Bone marrow (tissue), 2 donors: ENCODE measurements at places on chromosomes 13 and 19.

- no peak for DNase-seq
These were observed 1.1 kb upstream of the MBNL2 start for GRCh38 chr13:97221046-97221445.

DNA sequence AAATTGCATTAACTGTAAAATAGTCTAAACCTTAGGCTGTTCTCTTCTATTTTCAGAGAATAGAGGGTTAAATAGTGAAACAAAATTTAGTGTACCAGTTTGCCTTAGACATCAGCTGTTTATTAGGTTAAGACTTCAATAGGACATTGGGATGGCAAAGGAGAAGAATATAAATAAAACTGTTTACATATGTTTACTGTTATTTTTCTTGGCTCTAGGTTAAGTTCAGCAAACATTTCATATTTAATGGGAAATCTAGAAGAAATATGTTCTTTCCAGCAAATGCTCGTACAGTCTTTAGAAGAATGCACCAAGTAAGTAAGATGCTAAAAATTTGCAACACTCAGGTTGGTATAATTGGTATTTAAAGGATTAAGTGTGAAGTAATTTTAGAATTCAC lies 76.5 kb upstream of the TEX29 start:
- no peak for DNase-seq

DNA sequence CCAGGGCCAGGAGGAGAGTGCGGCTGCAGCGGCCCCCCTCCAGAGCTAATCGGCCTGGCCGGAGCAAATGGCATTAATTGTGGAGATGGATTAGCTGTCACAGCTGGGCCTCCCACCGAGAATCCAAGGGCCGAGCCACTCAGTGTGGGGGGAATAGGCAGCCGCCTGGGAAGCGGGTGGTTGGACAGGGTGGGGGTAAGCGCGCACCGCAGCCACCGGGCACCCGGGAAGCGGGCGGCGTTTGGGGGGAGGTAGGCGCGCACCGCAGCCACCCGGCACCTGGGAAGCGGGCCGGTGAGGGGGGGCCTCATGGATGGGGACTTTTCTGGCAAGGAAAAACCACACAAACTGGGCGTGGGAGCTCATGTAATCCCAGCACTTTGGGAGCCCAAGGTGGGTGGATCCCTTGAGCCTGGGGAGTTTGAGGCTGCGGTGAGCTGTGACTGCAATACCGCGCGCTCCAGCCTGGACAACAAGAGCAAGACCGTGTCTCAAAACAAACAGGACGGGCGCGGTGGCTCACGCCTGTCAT lies 9.7 kb downstream of the R3HDM4 start:
- no peak for DNase-seq

GRCh38 chr19:42301646-42302203 lies at the start of gene PRR19:
PRR19 (plus strand) TSS chr19:42302132; CDS start chr19:42309585, 7,453 bp downstream.
- DNase-seq = no peak

DNA sequence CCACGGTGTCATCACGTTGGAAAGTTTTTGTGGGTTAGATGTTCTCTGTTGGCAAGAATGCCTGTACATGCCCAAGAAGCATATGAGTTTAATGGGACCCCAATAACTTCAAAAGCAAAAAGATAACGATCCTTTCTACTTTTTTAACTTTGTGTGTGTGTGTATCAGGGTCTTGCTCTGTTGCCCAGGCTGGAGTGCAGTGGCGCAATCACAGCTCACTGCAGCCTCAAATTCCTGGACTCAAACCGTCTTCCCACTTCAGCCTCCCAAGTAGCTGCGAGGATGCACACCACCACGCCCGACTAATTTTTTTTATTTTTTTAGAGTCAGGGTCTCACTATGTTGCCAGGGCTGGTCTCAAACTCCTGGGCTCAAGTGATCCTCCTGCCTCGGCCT lies 34.3 kb upstream of the TPM4 start:
- DNase-seq = no peak

GRCh38 chr13:68025604-68026003 lies 795.5 kb upstream of the PCDH9 start:
- DNase-seq = no peak

DNA sequence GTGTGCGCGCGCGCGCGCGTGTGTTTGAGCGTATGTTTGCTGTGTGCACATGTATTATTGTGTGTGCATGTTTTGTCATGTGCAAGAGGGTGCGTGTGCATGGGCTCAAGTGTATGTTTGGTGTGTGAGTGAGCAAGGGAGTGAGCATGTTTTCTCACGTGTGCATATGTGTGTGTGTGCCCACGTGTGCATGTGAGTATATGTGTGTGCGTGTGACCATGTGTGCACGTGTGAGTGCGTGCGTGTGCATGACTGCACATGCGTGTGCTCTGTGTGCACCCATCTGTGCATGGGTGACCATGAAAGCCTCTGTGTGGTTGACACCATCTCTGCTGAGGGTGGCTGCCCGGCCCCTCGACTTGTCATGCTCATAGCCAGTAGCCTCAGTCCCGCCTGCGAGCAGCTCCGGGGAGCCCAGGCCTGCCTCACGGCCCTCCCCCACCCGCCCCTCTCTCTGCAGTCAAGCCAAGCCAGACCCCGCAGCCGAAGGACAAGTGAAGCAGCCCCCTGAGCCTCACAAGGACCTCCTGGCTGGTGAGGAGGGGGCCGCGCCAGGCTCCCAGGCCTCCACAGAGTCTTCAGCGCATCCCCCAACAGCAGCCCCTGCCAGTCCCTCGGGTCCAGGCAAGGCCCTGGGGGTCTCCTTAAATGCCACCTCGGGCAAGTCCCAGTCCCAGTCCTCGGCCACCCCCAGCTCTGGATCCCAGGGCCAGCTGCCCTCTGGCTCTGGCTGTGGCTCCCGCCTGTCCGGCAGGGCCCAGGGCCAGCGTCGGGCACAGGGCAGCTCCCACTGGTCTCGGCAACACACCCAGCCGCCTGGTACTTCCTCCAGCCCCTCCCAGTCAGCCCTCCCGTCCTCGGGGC lies 6.0 kb downstream of the REEP6 start:
- DNase-seq = no peak

DNA sequence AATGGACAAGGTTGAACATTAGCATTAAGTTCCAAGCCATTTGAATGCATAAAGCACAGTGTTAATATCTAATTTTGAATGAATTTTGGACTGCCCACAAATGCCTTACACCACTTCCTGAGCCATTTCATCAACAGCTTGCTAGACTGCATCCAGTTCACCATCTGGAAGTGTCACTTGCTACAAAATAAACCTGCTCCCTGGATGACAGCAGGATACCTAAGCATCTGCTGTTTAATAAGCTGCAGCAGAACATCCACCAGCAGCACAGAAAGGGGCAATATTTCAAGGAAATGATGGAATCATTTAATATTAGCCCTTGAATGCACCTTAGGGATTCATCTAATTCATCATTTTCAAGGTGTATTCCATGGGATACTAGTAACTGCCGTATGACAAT lies 76.6 kb upstream of the PCDH9 start:
- DNase-seq = no peak

GRCh38 chr13:33968520-33969507 lies 150.9 kb downstream of the RFC3 start:
- DNase-seq = no peak

DNA sequence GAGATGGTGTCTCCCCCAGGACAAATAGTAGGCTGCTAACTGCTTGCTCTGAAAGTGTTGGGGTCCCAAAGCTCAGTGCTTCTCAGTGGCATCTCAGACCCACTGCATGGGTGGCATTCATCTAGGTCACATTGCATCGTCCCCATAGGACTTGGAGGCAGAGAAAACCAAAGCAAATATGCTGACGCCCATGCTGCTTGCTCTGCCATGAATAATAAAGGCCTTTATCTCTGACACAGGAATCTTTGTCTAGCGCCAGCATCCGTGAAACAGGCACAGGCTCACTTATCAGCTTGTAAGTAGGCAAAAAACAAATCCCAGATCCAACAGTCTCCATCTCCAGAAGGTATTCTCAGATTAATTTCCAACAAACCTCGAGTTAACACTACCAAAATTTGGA lies 18.9 kb upstream of the IPO5 start:
- no peak for DNase-seq

DNA sequence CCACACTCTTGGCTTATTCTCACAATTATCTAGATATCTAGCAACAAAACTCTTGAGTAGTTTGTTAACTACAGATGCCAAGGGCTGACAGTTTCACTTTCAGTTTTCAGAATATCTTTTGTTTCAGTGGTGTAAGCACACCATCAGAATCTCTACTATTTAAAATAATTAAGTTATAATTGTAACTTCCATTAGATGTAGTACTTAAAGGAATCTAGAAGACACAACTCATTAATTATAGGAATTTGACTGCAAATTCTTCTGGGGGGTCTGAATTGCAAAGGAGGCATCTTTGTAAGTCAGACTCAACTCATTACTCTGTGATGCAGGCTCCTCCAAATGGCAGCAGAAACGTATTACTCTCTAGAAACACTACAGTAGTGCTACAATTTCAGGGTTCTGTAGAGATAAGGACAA lies 44.9 kb upstream of the USPL1 start:
- no peak for DNase-seq

- DNase-seq = no peak
These were observed 4.8 kb upstream of the ZNF536 start for GRCh38 chr19:30367421-30367820.
